Pons (tissue), 1 donor: ENCODE measurements at places on chromosomes 3 and 15.

- DNase-seq = no peak
These were observed 302.1 kb upstream of the STT3B start for GRCh38 chr3:31230425-31231223.

DNA sequence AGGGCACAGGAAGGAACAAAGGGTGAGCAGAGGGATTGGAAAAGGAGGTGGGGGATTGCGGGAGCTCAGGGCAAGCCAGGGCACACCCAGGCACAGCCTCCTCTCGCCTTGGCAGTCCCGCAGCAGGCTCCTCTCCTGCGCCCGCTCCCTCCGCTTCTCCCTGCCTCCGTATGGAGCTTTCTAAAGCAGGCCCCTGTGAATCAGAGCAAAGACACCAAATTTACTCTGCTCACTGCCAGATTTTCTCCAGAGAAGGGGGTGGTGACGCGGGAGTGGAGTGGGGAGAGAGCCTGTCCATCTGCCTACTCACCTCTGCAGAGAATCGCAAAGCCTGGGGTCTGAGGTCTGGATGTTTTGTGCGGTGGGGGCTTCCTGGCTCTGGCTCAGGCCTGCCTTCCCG is 20.0 kb downstream of the ATP2B2 start:
- DNase-seq = no peak

DNA sequence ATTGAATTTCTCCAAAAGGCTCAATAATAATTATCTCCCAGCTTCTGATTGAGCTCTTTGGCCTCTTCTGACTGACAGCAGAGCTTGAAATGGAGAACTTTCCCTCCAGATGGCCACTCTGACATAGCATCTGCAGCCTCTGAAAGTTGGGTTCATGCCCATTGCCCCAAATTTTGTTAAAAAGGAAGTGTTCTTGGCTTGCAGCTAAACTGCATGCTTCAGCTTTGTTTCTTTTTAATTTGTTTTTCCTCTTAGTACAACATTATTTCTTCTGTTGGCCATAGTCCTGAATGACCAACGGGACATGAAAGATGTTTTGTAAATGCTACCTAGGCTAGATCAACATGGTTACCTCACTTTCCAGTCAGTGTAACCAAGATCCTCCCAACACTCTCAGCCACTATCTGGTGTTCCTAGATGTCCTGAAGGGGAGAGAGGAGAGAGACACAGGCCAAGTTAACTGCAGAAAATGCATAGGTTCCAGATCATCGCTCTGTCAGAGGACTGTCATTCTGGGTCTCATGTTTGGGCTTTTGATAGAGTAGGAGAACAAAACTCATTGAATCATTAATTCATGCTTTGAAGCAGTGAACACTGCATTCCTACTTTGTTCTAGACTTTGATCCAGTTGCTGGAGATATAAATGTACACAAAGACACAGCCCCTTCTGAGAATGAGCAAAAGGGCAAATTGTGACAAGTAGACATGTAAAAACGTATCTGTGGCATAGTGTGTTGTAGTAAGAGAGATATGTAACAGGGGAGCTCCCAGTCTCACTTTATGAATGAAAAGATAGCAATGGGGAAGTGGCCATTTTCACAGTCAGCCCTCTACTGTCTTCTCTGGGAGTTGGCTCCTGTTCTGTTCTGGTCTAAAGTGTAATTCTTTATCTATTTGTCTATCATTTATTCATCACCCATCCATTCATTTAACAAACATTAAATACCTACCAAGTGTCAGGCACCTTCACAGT is 156.2 kb downstream of the ZNF621 start:
- DNase-seq = peak; percentile 30

GRCh38 chr3:32632533-32633265 is 52.3 kb upstream of the CNOT10 start:
- no peak for DNase-seq

DNA sequence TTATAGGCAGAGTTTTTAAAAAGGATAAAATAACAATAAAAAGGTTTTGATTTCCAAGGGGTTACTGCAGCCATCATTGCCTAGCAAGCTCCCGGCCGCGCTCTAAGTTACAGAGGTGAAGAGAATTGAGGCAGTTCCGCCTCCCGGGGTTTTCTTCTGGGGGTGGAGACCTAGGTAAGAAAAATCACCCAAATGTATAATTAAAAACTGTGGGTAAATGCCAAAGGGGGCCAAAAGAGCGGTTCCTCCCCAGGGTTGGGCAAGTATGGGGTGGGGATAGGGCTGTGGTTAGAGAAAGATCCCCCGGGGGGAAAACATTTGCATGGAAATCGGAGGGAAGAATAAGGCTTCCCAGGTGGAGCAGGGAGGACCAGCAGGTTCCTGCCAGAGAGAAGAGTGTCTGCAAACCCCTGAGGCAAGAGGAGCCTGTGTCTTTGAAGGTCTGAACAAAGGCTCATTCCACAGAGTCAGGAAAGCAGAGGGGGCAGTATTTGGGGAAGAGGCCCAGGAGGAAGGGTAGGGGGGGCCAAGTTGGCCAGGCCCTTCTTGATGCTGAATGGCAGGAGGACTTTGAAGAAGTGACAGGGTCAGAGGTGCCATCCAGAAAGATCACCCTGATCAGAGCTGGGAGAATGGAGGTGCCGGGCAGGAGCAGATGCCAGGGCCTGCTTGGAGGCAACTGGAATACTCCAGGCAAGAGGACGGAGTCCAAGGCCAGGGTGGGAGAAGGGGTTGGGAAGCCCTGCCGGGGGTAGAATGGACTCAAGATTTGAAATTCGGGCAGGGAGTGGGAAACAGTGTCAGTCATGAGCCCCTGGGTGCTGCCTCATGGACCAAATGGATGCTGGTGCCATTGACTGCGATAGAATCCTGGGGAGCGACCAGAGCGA is 152.9 kb upstream of the RGMA start:
- no peak for DNase-seq

DNA sequence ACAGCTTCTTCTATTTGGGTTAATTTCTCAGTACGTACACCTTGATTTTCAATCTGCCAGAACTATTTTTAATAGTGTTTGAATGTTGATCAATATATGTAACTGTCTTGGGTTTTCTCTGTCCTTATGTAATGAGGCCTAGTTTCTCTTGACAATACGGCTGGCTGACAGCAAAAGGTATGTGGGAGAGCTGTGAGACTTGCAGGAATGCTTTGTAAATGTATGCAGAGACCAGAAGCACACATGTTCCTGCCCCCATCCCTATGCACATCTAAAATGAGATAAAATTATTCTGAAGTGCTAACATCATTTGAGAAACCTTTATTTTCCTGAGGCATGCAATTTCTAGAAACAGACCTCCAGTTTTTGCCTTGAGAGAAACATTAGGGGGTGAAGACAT is 593.8 kb upstream of the GBE1 start:
- no peak for DNase-seq

DNA sequence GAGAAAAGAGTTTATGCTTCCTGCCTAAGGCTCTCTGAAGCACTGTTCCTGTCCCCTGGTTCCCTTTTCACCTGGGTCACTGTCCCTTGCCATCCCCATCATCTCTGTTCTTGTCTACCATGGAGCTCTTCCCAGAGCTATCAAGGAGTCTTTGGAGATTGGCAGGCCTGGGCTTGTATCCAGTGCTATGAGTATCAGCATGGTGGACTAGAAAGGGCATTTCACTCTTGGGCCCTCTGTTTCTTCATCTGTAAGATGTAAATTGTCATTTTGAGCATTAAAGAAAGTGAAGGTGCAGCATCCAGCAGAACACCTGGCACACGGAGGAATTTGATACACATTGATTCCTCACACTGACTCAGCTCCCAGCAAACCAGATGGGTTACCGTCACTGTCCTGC is 388.2 kb downstream of the CACNA2D3 start:
- no peak for DNase-seq
